ENCODE measurements at places on chromosomes 1 and 21. TPM values are rescaled to one million over a fixed set of nuclear protein-coding genes. Genes with fewer than 3 reads are reported as not detected.

MATN1 gene
- total RNA-seq = 2.3 TPM

ZSWIM5 gene
- 0.63 TPM for total RNA-seq

SPRR2A gene
- total RNA-seq = not detected

SYDE2 gene
- total RNA-seq = 3.6 TPM

HECTD3 gene
- total RNA-seq = 30.2 TPM

RIMS3 gene
- total RNA-seq = 0.78 TPM

LRRIQ3 gene
- total RNA-seq = 0.56 TPM

TMEM61 gene
- total RNA-seq = not detected

MSH4 gene
- total RNA-seq = 0.41 TPM

DNA sequence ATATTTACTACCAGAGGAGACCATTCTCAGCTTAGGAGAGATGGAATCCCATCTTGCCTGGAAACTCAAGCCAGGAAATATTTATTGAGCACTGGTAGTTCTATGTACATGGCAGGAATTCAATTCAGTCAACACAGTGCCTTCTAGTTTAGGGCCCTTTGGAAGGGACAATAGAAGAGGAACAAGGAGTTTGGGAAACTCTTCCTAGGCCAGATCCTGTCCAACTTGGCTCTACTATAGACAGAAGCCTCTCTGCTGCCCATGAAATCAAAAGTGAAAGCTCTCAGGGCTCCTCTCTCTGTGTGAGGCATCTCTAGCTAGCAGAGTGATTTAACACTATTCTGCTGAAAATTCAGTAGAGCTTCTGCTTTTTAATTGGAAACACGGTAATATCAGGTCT is 244.6 kb upstream of the MAP1LC3C start:
- no peak for DNase-seq

DNA sequence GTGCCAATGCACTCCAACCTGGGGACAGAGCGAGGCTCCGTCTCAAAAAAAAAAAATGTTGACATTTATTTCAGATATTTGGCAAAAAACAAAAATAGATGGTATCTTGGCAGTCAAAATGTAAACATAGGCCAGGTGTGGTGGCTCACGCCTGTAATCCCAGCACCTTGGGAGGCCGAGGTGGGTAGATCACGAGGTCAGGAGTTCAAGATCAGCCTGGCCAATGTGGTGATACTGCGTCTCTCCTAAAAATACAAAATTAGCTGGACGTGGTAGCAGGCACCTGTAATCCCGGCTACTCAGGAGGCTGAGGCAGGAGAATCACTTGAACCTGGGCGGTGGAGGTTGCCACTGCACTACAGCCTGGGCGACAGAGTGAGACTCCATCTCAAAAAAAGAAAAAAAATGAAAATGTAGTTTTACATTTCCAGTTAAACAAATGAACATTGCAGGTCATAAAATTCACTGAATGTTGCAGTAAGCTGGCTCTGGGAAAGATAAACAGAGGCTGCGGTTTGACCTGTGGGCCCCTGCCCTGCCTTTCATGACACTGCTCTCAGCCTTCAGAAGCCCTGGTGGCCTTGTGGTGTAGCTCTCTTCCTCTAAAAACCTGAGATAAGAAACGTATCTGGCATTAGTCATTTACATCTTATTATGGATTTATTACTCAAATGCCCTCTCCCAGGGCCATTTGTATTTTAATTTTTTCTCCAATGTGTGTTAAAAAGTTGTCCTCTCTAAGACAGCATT is 12.2 kb upstream of the SLC44A3 start:
- no peak for DNase-seq

DNA sequence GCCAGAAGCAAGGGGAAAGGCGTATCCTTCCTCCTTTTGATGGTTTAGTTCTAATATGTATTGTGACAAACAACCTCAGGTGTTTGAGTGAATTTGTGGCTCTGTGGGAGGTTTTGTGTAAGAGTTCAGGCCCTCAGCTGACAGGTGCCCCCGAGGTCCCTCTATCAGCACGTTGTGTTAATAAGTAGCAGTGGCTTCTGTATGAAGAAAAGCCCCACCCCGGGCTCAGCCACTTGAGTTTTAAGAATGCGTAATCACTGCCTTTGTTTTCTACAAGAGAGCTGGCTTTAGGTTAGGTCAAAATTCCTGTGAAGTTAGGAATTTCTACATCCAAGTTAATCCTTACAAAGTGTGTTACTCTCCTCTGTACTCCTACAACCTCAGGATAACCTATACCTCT is 92.4 kb upstream of the PGBD5 start:
- DNase-seq = no peak

DNA sequence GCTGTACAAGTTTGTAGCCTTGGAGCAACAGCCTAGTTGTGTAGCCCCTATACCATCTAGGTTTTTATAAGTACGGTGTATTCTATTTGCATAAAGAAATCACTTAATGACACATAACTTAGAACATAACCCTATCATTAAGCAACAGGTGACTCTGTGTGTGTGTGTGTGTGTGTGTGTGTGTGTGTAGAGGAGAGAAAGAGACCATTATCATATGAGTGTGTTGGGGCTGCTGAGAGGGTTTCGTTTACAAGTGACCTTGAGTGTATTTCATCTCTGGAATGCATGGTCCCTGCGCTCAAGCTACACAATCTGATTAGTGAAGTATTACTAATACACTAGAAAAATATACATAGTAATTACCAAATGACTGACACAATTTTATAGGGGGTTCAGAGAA is 115.1 kb downstream of the RABGAP1L start:
- DNase-seq = no peak

- no peak for DNase-seq
These were observed 74.1 kb upstream of the WNT4 start for GRCh38 chr1:22216966-22217365.

- no peak for DNase-seq
These were observed 26.1 kb upstream of the ZNF496 start for GRCh38 chr1:247357781-247358211.

DNA sequence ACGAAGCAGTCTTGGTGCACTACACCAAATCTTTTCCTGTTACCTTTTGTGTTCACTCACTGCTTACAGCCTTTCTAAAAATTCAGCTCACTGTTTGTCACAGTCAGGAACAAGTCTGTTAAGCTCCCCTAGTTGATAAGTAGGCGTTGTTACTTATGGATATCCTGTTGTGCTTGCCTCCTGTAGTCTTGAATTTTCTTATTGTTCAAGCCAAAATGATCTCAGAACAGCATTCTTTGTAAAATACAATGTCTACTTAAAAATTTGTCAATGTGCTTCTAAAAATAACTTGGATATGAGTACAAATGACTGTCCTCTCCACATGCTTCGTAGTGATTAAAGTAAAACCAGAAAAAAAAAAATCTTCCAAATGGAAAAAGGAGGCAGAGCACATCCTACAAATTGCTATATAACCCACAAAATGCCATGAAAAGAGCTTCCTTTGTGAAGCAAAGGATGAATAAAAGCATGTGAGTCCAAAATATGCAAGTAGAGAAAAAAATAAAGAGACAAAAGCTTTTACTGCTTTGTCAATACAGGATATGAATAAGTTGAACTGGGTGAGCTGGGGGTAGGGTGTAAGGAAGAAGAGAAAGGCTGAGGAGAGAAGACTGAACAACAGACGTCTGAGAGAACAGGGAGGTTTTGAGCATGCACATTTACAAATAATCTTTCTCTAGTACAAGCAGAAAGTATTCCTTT is 228.9 kb upstream of the ADGRL4 start:
- DNase-seq = no peak

GRCh38 chr1:66747501-66747900 is 4.8 kb upstream of the DYNLT5 start:
- no peak for DNase-seq

DNA sequence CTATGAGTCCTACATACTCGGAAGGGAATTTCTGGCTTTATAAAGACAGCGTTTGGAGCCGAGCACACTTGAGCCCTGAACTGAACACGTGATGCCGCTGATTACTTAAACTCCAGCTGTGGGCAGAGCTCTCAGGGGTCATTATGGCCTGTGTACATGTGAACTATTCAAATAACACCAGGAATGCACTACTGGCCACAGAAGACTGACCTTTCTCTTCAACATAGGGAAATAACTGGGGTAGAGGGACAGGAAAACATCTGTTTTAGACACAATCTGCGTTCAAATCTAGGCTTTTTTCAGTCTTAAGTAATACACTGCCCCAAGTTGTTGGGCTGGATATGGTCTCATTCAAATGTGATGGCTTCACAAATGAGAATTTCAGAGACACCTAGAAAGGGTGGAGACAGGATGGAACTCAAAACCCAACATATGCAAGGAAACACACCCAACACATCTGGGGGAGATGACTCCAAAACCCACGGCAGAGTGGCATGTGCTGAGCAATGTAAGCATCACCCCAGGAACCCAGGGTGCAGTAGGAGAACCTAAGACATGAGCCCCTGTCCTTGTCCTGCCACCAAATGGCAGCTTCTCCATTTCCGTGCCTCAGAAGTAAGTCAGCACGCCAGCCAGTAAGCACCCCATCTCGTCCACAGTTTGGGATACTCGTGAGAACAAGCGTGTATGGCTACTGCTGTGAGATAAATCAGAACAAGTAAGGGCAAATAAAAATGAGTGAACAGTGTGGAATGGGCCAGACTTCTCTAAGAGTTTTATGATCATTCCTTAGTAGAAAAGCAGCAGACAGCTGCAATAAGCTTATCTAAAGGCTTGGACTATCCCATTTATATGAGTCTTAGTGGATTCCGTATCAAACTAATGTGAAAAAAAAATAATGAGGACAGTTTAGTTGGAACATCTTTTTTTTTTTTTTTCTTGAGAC is 24.9 kb downstream of the NID1 start:
- DNase-seq = no peak

GRCh38 chr1:26749458-26749857 is 38.3 kb upstream of the PIGV start:
- DNase-seq = no peak

DNA sequence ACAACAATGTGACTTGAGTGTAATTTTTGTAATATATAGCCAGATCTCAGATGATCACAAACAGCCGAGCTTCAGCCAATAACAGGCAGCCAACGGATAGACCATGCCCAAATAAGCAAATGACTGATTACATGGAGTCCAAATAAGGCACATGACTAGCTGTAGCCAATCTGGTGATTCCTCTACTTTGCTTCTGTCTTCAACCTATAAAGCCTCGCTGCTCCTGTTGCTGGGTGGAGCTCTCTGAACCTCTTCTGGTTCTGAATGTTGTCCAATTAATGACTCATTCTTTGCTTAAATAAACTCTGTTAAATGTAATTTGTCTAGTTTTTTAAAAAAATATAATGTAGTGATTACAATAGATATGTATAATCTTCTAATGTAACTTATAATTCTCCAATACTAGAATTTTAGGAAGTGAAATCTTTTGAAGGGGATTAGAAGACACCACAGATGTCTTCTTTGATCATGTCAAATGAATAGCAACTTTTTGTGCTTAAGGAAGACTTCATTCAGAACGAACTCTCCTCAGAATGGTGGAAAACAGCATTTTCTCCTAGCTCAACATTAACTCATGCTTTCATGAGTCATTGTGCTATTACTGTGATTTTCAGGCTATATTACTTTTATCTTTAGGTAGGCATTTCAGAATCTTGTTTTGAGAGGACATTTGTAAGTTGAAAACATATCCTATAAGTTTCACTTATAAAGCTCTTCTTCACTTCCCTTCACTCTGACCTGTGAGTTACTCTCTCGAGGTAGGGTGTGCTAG is 857.8 kb upstream of the B3GALT2 start:
- no peak for DNase-seq

GRCh38 chr1:5798151-5798730 is 194.0 kb downstream of the NPHP4 start:
- DNase-seq = no peak

DNA sequence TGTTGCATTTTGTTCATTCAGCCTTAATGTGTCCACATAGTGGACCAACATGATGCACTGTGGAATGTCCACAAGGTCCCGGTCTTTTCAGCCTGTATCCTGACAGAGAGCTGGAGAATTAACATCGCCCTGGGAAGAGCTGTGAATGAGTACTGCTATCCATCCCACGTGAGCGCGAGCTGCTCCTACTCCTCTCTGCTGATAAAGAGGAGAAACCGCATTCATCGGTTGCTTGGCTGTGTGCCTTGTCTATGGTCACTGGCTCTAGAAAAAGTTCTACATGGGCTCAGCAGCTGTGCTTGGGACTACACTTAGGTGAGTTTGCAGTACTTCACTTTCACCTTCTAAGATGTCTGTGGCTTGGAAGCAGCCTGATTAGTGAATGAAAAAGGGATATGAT is 31.1 kb upstream of the IGSF5 start:
- DNase-seq = no peak

DNA sequence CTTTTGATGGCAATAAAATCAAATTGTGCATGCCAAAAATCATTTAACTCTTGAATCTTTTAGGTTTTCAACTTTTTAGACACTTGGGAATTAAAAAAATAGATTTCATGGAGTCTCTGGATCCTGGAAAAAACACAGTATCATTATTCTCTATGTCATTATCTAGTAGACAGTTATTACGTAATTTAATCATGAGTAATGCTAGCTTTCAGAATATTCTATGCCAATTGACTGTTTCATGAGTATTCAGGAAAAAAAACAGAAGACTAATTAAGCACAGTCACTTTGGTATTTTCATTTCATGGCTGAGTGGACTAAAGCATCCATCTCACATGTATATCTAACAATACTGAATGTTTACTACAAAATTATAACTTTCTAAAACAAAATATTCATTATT is 44.0 kb downstream of the ODF2L start:
- DNase-seq = no peak

DNA sequence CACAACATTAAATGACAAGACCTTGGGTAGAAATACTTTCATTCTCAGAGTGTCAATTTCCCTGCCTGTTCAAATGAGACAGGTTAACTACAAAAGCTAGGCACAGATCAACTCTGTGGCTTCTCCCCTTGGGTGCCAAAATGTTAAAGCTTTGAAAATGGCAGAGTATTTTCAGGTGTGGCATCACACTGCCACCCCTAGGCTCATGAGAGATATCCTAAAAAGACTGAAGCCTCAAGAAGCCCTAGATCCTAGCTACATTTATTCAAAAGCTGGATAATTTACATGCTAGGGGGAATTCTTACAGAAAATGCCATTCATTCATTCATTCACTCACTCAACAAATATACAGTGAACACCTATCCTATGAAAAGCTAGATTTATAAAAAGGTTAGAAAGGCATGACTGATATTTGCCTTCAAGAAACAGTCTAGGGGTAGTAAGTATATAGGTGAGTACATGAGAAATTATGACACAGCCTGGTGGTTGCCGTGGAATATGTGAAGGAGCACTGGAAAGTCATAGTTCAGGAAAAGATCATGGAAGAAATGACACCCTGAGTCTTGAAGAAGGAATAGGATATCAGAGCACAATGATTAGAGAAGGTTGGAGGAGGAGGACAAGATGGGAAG is 15.9 kb upstream of the RAB4A start:
- DNase-seq = no peak

DNA sequence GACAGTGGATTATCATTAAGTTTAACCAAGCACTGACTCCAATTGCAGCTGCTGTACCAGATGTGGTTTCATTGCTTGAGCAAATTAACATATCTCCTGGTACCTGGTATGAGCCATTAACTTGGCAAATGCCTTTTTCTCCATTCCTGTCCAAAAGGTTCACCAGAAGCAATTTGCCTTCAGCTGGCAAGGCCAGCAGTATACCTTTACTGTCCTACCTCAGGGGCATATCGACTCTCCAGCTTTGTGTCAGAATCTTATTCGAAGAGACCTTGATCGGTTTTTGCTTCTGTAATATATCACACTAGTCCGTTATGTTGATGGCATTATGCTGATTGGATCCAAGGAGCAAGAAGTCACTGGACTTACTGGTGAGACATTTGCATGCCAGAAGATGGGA is 9.5 kb upstream of the GTF2B start:
- no peak for DNase-seq

All from activated T-cell treated with anti-CD3 and anti-CD28 coated beads, Interleukin-2, amount 50 U/mL, for 4 hours (primary cell).